ENCODE measurements at places on chromosomes 3 and 15.

DNA sequence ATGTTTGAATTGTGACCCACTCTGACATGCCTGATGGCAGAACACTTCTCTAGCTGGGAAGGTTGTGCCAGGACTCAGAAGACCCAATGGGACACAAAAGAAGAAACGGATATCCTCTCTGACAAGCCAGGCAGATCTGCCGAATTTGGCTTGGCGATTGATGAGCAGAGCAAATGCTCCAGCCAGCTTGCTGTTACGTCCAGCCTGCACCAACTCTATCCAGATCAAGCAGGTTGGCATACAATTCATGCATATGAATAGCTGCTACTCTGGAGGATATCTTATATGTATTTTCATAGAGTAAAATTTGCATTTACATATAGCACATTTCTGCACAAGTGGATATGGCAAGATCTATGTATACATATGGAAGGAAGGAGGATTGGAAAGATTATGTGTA lies 102.8 kb downstream of the PEX5L start:
- DNase-seq: no peak

DNA sequence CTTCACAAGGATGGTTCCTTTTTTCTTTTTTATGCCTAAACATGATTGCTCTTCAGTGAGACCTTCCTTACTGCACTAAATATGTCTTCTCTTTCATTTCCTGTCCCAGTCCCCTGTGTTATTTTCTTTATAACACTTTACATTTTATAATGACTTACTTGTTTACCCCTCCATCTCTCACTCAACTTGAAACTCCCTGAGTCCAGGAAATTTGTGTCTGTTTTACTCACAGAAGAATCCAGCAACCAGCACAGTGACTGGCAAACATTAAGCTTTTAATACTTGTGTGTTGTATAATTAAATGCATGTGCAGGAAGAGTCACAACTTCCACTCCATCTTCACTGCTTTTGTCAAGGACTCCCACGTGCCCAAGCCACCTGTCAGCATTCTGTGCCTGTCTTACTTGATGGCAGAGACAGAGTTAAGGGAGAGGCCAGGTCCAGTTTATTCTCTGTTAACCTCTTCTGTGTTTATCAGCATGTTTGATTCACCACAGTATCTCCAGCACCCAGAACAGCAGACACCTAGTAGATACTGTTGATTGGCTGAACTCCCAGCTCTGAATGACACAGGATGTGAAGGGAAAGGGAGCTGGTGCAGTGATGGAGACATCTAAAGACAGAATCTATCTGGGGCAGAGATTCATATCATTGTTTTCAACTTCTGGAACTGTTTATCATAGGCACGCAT lies 42.8 kb downstream of the SSR3 start:
- no peak for DNase-seq

GRCh38 chr15:27576576-27576975 lies 522.5 kb downstream of the OCA2 start:
- no peak for DNase-seq

GRCh38 chr15:25716414-25717126 lies 146.6 kb downstream of the ATP10A start:
- DNase-seq: no peak

DNA sequence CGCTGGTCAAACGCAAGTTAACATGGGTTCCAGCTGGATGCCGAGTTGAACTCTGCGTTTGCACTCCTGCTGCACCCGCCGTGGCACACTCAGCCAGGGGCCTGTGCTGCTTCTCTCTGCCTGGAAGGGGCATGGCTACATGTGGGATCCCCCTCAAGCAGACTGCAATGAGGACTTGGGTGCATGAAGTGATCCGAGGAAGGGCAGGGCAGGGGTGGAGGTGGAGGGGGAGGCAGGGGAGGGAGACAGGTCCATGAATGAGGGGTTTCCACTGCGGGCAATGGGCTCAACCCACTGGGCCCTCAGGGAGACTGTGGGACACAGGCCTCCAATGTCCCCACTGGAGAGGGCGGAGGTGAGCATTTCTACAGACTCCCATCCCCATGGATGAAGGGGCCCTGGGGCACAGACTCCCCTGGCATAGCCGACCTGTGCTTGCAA lies 141.6 kb upstream of the MEF2A start:
- no peak for DNase-seq

GRCh38 chr15:25470230-25470629 lies 31.4 kb upstream of the UBE3A start:
- DNase-seq: no peak

- peak; percentile 41 for DNase-seq
Observed at GRCh38 chr15:92839696-92840095, 60.4 kb upstream of the CHD2 start.

GRCh38 chr3:113536627-113537101 lies 4.3 kb downstream of the SIDT1 start:
- DNase-seq: no peak

- no peak for DNase-seq
Observed at GRCh38 chr3:139630542-139630941, 47.2 kb downstream of the NMNAT3 start.

GRCh38 chr15:75112278-75112847 lies 89.0 kb downstream of the PPCDC start:
- DNase-seq: no peak

DNA sequence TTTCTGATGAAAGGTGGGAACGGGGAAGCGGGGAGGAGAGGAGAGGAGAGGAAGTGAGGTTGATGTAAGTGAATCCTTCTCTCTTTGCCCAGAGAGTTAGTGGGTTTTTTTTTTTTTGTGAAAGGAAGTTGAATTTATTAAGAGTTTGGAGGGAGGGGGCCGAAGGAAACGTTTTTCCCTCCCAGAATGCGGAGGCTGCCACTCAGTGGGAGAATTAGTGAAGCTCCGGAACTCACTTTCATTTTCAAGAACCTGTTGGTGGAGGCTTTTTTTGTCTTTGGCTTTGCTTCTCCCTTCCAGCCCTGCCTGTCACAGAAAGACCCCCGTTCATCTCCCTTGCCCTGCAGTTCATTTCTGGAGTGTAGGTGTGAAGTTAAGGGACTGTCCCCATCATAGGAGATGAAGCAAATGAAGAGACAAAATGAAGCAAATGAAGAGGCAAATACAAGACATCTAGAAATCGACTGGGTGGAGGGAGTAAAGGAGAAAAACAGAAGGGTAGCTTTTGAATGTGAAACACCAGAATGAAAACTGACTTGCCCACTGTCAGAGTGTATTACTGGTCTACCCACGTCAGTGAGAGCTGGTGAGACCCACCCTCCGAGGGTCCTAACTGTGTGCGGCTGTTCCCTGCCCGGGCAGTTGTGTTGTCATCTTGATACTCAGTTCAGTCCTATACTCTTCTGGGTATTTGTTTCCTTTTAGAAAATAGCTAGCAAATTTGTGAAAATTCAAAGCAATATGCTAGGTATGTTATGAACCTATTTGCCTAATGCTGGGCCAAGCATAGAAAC lies 91.5 kb downstream of the ITPR1 start:
- DNase-seq: peak; percentile 43

DNA sequence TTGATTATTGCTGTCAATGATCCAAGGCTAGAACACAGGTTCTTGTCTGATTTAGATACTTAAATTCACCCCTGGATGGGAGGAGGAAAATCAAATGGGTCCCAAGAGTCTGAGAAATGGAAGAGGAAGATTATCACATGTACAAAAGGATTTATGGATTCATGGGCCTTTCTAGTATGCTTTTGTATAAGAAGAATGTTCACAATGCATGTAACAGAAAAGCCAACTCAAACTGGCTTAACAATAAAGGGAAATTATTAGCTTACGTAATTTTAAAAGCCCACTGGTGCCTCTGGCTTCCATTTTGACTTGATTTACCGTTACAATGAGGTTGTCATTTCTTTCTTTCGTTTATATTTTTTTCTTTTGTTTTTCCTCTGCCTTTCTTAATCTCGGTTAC lies 782.5 kb upstream of the GRM7 start:
- DNase-seq: no peak

DNA sequence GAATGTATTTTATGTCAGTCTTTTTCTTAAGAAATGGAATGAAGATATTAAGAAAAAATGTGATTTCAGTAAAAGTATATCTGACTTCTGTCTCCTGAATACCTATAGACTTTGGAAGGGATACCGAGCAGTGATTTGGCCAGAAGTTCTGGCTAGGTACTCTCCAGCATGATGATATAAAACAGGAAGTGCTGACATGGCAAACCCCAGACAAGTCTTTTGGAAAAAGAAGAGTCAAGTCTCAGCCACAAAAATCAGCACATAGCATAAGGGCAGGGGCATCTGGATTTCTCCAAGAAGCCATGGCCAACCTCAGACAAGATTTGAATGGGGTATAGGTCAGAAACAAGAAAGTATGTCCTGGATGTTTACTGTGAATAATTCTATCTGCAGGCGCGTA lies 643.3 kb upstream of the ARRDC4 start:
- no peak for DNase-seq

DNA sequence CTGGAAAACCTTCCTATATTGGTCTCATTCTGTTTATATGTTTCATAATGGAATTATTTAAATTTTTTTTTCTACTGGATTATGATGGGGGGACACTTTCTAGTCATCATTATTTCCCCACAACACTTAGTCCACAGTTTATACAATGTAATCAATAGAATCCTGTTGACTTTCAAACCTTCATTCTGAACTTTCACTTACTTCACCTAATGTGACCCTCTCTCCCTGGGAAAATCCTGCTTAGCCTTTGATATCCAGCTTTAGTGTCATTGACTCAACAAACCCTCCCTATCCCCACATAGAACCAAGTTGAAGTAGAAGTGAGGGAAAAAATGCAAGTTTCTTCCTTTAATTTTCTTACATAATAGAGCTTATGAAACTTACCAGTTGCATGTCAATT lies 666.0 kb downstream of the MECOM start:
- DNase-seq: no peak

- peak; percentile 50 for DNase-seq
Observed at GRCh38 chr15:64740311-64741170, 34.8 kb downstream of the RBPMS2 start.

DNA sequence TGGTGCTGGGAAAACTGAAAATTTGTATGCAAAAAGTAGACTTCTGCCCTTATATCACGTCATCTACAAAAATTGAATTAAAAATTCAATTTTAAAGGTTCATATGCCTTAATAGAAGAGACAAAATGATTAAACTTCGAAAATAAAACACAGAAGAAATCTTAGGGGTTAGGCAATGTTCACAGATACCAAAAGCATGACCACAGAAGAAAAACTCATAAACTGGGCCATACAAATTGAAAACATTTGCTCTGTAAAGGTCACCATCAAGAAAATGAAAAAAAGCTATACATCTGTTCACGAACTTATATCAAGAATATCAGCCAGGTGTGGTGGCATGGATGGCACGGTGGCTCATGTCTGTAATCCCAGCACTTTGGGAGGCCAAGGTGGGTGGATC lies 245.1 kb downstream of the PCCB start:
- DNase-seq: no peak

DNA sequence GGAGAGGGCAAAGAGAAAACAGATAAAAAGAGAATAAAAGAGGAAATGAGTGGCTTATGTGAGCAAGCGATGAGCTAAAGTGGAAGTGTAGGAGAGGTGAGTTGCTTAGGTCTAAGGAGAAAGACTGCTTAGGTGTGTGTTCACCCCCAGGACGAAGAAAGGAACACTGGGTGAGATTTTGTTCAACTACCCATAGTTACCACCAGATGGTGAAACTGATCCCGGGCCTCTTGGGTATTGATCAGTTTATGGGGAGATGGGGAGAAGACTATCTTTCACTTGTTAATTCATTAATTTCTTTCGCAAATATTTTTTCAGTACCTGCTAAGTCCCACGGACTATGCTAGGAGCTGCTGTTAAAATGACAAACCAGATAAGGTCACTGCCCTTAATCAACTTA lies 33.9 kb downstream of the GAP43 start:
- no peak for DNase-seq

DNA sequence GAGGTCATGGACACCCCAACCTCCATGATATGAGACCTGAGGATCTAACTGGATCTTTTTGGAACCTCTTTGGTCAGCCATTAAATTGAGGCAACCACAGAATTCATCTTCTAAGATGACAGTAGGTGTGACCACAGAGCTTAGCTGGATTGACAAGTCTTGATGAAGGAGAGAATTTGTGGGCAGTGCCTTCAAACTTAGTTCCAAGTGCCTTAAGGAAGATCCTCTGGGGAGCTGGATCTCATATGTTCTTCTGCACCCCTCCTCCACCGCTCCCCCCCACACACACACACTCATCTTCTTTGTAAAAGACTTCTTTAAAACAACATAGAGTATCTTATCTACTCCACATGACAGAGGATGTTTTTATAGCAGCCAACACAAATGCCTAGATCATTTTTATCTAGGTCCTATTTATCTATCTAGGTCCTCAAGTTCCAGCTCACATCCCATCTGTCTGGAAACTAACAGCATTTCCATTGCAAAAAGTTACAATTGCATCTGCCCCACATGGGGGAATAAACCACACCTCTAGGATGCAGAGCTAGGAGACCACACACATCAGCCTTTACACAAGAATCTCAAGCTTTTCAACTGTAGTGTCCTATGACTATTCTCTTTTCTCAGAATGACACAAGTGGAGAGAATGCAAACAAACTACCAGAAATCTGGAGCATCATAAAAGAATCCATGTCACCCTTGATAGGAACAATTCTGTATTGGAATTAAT lies 37.4 kb downstream of the WWTR1 start:
- no peak for DNase-seq

DNA sequence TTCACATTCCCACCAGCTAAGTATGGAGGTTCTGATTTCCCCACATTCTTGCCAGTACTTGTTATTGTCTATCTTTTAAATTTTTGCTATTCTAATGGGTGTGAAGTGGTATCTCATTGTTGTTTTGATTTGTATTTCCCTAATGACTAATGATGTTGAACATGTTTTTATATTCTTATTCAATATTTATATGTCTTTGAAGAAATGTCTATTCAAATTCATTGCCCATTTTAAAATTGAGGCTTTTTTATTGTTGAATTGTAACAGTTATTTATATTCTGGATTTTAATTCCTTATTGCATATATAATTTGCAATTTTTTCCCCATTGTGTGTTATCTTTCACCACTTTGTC lies 255.3 kb downstream of the EDEM1 start:
- DNase-seq: no peak

GRCh38 chr15:42083605-42083908 lies 10.8 kb downstream of the PLA2G4D start:
- DNase-seq: no peak

DNA sequence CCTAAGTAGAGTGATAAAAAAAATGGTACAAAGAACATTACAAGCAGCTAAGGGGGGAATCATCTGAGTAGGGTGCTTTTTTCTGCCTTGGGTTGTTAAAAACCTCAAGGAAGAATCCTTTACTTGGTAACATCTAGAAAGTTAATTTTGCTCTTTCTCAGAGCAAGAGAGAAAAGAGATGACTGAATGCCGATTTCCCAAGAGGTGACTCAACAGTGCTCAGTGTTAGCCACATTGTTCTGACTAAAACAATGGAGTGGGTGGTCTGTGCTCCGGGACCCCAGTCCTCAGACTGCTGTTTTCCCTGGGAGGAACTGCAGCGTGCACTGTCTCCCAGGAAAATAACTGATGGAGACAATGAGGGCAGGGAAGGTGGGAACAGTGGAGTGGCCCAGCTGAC lies 41.1 kb upstream of the RASGRP1 start:
- DNase-seq: no peak

DNA sequence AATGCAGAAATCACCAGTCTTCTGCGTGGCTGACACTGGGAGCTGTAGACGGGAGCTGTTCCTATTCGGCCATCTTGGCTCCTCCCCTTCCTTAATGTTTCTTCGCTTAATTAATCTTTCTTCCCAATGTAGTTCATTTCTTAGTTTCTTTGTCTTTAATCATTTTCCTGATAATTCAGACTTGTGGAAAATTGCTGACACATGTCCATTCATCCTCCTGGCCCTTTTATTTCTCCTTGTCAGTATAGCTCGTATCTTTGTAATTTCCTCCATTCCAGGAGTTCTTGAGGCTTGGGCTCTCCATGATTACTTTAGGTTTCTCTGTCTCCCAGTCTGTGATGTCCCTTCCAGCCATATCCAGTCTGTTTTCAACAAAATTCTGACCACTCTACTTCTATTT lies 98.7 kb downstream of the UBE2E2 start:
- DNase-seq: no peak

All from GM20000 (cell line).